ENCODE measurements at places on chromosomes 6 and 20. TPM values are rescaled to one million over a fixed set of nuclear protein-coding genes. Genes with fewer than 3 reads are reported as not detected.

PSMA7 gene
- total RNA-seq = 156 TPM

DNA sequence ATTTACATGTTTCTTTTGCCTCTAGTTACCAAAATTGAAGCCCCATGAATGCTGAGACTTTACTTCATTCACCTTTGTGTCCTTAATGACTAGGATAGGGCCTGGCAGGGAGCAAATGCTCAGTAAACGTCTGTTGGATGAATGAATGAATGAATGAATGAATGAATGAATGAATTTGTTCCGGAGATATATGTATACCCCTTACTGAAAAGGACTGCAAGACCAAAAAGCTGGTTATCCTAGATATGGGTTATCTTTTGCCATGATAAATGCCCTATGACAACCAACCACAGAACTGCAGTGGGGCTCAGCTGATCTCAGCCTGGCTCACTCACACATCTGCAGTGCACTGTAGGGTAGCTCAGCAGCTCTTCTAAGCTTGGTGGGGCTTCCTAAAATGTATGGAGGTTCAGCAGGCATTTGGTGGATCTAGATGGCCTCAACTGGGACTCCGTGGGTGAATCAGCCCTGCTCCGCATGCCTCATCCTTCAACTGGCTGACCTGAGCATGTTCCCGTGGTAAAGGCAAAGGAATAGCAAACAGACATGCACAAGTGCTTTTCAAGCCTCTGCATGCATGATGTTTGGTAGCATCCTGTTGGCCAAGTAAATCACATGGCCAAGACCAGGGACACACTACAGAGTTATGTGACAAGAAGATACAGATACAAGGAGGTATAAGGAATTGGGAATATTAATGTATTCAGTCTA is 378.7 kb upstream of the SOX4 start:
- DNase-seq = no peak

GRCh38 chr6:24929242-24929641 is 6.5 kb downstream of the RIPOR2 start:
- no peak for DNase-seq

DNA sequence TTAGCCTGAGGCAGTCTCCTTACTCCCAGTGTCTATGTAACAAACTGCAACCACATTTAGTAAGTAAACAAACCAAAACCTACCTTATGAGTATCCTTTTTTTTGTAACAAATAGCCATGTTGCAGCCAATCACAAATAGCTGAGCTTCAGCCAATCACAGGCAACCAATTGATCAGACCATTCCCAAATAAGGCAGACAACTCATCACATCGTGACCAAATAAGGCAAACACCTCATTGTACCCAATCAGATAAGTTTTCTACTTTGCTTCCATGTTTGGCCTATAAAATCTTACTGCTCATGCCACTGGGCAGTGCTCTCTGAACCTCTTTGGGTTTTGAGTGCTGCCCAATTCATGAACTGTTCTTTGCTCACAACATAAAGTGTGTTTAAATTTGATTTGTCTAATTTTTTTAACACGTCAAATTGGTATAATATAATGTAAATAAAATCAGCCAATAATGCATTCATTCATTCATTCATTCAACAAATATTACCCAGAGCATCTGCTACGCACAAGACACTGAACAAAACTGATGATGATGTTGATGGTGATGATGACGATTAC is 117.8 kb downstream of the BCAS1 start:
- no peak for DNase-seq

- DNase-seq = no peak
These were observed 25.6 kb downstream of the BLTP3A start for GRCh38 chr6:34817446-34817845.

- DNase-seq = peak; percentile 17
These were observed 822 bp downstream of the ELOVL4 start for GRCh38 chr6:79946272-79947190.

Measured in uterus (tissue), 4 donors.